Activated CD4-positive, alpha-beta T cell treated with anti-CD3 and anti-CD28 coated beads, Interleukin-2, Interleukin-6, amounts not matched to agents 100 ng/mL and 50 ng/mL, durations not matched to agents 16 hours and 8 hours (primary cell): ENCODE measurements at places on chromosomes 3 and 15.
A peak's percentile ranks its signal among the peaks of the same experiment; 100 is the strongest.

DNA sequence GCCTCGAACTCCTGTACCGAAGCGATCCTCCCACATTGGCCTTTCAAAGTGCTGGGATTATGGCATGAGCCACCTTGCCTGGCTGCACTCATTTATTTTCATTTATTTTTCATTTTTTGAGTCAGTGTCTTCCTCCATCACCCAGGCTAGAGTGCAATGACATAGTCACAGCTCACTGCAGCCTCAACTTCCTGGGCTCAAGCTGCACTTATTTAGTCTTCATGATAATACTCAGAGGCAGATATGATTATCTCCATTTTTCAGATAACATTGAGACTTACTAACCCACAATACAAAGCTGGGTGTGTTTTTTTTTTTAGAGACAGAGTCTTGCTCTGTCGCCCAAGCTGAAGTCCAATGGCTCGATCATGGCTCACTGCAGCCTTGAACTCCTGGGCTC is 10.0 kb downstream of the PRKCI start:
- no peak for DNase-seq

DNA sequence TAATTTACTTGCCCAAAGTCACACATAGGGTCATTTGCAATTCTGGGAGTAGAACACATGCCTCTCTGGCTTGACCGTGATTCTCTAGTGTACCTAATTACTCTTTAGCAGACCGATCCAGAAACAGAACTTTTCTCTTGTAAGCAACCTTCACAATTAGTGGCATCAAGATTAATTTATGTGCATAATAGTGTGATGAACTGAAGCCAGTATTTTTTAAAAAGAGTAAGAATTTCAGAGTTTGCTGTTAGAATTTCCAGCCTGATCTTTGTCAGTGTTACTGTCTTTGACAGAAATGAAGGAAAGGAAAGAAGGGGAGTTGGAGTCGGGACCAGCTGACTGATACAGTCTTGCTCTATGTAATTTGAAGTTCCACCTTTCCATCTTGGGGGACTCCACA is 137.1 kb downstream of the SPATA16 start:
- DNase-seq, result no peak

DNA sequence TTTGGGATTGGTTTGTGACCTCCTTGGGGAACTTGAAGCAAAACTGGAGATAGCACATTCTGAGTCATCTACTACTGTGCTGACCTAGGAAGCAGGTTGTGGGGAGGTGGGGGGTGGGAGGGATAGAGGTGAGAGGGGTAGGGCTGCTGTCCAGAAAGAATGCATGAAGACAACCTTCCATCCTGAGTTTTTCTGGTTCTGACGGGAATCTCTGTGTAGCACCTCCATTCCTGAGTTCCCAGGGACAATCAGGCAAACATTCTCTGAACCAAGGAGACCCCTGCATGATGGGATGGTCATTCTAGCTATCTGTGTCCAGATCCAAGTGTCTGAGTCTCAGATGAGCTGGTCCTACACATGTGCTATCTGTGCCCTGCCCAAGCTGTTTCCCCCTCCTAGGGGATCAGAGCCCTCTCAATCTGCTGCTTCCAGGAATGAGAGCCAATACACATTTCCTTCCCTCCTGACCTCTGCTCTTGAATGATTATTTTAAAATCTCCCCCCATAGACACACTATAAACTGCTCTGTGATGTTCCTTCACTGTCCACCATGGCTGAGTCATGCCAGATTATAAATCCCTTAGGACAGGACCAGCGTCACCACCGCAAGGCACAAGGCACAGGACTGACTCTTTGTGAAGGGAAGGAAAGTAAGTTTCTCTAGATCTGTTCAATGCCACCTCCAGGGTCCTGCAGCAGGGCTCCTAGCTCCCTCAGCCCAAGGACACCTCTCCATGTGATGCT is 2.2 kb upstream of the CD276 start:
- no peak for DNase-seq

- DNase-seq, result no peak
Observed at GRCh38 chr3:59153648-59154047, 103.8 kb upstream of the CFAP20DC start.

DNA sequence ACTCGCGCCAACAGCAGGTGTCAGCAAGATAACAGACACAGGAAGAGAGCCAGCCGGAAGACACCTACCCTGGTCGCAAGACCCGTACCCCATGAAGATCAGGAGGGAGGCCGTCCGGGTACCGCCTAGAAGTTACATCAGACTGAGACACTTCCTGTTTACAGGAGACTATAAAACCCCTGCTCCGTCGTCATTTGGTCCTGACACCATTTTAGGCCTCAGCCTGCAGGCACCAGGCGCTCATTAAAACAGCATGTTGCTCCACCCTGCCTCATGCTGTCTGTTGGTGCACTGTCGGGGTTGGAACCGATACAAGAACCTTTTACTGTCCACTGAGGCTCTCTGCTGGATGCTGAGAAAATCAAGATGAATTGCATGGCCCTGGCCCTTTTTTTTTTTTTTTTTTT is 15.6 kb upstream of the PRTG start:
- DNase-seq, result no peak

GRCh38 chr3:119293105-119293870 is 895 bp upstream of the ARHGAP31 start:
- DNase-seq, result no peak

DNA sequence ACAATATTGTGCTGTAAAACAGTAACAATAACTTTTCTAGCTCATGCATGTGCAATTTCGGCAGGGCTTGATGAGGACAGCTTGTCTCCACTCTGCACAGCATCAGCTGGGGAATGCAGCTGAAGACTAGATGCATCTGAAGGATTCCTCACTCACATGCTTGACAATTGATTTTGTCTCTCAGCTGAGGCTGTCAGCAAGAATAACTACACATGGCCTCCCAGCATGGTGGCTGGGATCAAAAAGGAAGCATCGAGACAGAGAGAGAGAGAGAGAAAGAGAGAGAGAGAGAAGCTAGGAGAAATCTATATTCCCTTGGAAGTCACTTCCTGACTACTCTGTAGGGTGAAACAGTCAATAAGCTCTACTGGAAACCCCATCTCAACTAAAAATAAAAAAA is 487.1 kb downstream of the PLOD2 start:
- DNase-seq, result no peak

GRCh38 chr15:94584833-94585244 is 353.5 kb downstream of the MCTP2 start:
- DNase-seq, result peak; percentile 86

DNA sequence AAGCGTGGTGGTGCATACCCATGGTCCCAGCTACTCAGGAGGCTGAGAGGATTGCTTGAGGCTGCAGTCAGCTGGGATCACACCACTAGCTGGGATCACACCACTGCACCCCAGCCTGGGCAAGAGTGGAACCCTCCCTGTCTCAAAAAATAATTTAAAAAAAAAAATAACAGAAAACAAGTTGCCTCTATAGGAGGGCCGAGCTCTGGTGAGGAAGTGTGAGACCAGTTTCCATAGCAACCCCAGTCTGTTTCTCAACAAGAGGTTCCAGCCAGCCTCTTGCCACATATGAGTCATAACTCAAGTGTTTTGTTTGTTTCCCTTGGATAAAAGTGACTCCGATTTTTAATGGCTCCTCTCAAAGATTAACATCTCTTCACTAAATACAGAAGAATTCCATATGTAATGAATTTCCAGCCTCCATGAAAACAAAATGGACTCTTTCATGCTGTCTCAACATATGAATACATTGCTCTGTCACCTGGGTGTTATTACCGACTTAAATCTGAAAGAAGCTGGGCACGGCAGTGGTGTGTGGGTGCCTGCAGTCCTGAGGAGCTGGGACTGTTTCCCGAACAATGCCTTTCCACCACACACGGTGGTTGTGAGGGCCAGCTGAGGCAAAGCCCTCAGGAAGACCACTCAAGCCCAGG is 19.7 kb downstream of the TMEM43 start:
- DNase-seq, result peak; percentile 90

- DNase-seq, result peak; percentile 72
Observed at GRCh38 chr15:71780115-71780976, 30.0 kb upstream of the NR2E3 start.

DNA sequence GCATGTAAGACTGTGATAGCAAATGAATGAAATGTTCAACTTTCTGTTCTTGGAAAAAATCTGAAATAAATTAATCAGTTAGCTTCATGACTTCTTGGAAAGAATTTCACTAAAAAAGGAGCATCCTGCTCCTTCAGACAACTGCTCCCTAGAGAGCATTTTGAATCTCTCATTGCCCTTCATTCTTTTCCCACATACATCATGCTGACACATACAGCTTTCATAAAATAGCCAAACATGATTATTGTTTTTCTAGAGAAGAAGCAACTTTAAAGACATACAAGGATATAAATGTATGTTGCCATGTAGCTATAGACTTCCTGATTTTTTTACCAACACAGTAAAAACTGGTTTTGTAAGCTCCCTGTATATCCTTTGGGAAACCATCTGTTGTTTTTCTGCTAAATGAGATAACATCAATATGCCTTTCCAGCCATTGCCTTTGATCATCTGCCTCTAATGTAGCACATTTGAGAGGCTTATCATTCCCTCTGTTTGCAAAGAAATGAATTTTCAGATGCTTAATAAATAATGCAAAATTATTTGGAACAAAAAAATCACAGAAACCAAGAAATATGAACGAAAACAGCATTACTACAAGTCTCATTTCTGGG is 248.2 kb upstream of the GPR149 start:
- DNase-seq, result no peak

DNA sequence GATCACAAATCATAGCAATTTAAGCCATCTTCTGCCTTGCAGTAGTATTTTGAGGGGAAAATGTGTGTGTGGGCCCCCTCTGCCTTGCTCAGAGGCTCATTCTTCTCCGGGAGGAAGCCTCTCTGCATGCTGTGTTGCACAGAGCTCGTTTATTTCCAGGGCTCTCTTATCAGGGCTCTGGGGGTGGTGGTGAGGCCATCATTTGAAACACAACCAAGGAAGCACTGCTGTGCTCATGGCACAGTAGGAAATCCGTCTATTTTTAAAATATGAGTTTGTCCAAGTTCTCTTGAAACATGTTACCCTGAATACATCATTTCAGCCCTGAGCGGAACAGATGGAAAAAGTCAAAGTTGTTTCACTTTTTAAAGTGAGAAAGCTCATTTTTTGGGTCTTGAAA is 369.0 kb upstream of the CFAP20DC start:
- DNase-seq, result no peak
